Fibroblast of pulmonary artery (primary cell): ENCODE measurements at places on chromosomes 4 and X.

- DNase-seq: peak; percentile 6
Measured at GRCh38 chr4:16082426-16083240, 1.2 kb downstream of the PROM1 start.

- no peak for DNase-seq
Measured at GRCh38 chr4:23365086-23365485, 524.8 kb downstream of the PPARGC1A start.

- DNase-seq: no peak
Measured at GRCh38 chrX:23731951-23732350, 11.1 kb downstream of the ACOT9 start.

DNA sequence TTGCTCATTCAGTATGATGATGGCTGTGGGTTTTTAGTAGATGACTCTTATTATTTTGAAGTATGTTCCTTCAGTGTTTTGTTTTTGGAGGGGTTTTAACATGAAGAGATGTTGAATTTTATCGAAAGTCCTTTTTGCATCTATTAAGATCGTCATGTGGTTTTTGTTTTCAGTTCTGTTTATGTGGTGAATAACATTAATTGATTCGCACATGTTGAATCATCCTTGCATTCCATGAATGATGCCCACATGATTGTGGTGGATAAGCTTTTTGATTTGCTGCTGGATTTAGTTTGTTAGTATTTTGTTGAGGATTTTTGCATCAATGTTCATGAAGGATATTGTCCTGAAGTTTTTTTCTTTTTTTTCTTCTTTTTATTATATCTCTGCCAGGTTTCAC lies 347.4 kb upstream of the EPHA5 start:
- DNase-seq: no peak

DNA sequence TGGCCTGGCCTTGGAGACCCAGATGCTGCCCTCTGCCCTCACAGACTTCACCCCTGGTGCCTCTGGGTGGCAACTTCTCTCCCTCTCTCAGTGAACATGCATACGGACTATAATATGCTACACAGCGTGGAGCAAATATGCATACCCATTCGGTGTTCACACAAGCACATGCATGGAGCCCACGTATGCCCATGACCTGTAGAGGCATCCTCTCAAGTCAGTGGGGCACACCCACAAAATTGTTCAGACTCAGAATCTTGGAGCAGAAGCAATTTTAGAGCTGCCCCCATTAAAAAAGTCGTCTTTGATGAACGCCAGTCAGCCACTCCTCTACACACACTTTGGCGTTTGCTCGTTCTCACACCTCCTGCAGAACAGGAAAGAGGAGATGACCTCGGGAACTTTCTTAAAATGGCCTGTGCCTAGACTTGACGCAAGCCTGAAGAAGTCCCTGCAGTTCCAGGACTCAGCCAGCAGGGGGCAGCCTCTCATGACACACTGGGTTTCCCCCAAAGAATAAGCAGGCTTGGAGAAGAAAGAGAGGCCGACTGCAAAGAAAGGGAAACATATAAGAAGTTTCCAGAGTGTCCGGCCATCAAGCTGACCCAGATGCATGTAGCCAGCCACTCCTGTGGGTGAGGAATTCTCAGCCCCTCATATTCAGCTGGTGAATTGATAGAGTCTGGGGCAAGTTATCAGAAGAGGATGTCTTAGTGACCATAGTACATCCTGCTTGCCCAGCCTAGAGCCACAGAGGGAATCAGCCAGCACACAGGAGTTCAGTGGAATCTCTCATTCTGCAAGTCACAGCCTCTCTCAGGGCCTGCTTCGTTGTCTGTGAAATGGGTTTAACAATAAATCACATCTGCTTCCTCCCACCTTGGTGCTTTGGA lies 17.3 kb downstream of the APLN start:
- peak; percentile 76 for DNase-seq

DNA sequence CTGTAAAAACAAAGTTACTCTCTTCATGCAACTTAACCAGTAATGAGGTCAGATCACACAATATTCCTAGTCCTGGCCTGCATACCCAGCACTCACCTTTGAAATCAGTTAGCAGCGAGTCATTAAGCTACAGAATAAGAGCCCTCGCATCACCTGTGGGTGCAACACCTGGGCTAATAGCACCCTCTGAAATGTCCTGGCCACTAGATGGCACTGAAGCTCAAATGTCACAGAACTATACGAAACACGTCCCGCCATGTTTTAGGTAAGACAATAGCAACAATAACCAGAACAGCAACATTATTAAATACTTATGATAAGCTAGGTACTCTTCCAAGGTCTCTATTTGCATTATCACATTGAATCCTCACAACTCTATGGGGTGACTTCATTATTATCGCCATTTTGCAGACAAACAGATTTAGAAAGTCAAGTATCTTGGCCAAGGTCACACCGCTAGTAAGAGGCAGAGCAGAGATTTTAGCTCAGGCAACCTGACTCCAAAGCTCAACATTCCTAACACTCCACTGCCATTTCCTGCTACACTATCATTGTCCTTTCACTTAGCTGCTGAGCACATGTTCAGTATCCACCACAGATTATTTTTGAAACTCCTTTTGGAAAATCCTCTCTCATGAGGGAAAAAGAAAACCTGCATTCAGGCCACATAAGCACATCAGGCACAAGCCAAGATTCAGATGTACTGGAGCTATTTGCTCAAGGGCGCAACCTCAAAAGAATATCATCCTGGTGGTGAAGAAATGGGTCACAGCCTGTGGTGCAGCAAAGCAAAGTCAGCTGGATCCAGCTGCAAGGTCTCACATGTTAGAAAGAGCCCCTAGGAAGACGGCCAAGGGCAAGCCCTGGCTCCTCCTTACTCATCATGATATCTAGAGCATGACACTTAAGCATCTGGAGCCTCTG lies 59.5 kb upstream of the KDR start:
- DNase-seq: peak; percentile 72

GRCh38 chr4:41155194-41155830 lies 59.0 kb downstream of the APBB2 start:
- peak; percentile 81 for DNase-seq

DNA sequence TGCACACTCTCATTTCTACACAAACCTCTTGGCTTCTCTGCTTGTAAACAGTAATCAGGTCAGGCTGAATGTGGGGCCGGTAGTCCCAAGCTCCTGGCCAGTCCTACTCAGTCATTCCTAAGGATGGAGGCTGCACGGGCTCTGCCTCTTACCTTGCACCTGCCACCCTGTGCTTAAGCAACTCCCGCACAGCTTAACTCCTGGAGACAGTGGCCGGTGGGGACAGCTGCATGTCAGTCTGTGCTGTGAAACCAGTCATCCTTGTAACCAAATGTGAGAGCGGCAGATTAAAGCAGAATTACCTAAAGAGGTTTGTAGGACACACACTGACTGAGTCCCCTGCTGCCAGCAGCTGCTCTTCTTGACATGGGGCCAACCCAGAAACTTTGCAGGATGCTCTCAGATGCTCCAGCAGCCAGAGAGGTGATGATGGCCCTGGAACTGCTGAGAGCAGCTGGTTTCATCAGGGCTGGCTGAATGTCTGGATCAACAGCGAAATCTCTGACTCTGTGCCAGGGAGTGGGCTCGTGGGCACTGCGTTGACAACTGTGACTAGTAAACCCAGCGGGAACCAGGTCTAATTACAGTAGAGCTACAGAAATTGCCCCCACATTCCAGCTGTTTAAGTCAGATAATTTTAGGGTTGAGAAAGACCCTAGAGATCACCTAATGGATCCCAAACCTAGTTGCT lies 123.7 kb downstream of the ANAPC4 start:
- DNase-seq: peak; percentile 2
